GM13977 (cell line): ENCODE measurements at places on chromosomes 7 and 10.

DNA sequence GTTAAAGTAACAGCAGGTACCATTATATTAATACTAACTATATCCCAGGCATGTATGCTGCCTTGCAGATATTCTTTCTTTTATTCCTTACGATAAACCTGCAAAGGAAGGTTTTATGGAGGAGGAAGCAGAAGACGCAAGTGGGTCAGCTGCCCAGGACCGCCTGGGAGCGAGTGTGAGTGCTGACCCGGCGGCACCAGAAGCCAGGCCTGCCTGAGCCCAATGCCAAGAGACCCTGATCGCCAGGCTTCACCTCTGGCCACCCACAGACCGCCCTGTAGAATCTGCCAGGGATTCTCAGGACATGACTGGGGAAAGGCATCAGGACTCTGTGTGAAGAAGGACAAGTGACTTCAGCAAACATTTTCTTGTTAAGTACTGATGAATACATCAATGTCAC is 26.3 kb downstream of the PITRM1 start:
- DNase-seq = no peak

GRCh38 chr10:124480860-124481259 is 19.2 kb downstream of the LHPP start:
- no peak for DNase-seq

GRCh38 chr7:94297397-94297838 is 97.3 kb upstream of the COL1A2 start:
- no peak for DNase-seq

GRCh38 chr10:132136689-132137088 is 50.1 kb upstream of the DPYSL4 start:
- no peak for DNase-seq

GRCh38 chr10:54958844-54959243 is 157.8 kb upstream of the PCDH15 start:
- DNase-seq = no peak
